Activated CD8-positive, alpha-beta T cell treated with anti-CD3 and anti-CD28 coated beads for 36 hours (primary cell): ENCODE measurements at places on chromosomes 16 and 17.
A peak's percentile ranks its signal among the peaks of the same experiment; 100 is the strongest.

DNA sequence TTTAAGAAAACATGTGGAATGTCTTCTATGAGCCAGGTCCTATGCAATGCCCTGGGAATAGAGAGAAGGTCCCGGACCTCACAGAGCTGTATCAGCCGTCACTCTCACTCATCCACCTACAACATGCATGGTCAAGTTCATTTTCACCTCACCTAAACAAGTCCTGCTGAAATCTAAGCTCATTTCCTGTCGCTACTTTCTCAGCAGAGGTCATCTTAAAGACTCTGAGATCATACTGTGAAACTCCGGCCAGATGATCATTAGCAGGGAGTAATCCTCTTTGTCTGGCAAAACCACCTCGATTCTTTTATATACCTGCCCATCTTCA, 66.2 kb upstream of the LYRM9 start:
- DNase-seq = no peak

DNA sequence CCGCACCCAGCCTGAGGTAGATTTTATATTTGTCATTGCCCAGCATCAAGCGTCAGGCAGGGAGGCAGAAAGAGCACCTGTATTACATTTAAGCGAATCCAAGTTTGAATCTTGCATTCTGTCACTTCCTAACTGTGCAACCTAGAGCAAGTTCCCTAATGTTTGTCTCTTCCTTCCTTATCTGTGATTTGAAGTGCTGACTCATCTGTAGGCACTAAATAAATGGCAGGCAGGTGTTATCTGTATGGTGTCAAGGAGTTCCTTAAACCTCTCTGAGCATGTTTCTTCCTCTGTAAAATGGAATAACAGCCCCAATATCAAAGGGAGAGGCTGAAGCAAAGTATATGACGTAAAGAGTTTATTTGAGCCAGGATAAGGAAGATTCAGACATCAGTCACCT, 24.3 kb downstream of the GP2 start:
- no peak for DNase-seq

DNA sequence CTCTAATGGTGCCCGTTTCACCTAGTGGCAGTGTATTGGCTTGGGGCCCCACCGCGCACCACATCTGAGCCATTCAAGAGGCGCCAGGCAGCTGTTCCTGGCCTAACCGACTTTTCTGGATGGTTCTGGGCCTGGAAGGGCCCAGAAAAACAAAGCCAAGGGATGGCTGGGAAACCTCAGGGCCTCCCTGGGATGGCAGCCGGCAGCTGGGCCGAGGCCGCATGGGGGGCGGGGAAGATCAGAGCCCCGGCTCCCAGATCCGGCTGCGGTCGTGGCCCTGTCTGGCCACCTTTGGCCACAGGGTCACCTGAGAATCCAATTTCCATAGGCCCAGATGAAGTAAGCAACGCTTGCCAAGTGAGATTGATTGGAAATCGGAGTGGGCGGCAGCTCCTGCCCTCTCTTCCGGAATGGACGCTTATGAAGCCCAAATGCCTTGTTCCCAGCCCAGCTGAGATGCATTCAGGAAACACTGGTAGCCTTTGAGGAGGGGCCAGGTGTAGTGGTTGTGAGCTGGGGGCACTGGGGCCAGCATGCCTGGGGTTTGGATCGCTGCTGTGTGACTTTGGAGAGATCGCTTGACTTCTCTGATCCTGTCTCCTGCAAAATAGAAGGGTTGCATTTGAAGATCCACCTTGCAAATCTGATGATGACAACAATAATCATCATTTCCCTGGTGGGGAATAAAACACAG, 163.8 kb upstream of the GSE1 start:
- no peak for DNase-seq

DNA sequence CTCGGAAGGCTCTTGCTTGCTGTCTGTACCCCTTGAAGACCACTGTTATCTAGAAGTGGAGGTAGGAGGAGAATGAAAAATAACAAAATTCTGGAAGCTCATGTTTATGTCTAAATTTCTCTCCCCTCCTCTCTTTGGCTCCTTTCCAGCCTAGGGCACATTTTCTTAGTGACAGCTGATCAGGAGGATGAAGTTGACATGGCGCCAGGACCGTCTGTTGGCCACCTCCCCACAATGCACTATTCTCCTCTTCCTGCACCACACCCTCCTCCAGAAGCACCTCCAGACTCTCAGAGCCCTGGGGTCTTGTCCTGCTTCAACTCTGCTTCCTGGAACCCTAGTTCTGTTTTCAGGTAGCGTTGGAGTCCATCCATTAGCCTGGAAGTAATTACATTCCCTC, 25.5 kb upstream of the SSTR2 start:
- DNase-seq = no peak

- DNase-seq = no peak
Measured at GRCh38 chr16:20260215-20261009, 66.9 kb downstream of the GP2 start.

DNA sequence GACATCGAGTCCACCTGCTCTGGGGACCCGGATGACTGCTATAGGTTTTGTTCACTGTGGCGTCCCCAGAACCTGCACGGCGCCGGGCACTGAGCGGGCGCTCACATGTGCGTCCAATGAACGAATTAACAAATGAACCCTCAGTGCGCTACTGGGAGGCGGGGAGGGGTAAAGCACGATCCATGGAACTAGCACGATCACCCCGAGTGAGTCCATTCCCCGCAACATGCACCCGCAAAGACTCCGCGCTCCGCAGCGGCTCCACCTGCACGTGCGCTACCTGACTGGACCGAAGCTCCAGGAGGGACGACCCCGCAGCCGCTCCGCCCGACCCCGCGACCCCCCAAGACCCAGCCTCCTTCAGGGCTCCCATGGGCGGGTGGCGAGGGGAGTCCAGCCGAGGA, 491 bp downstream of the TRAP1 start:
- DNase-seq = peak; percentile 62

GRCh38 chr17:56838687-56839086, 4.7 kb downstream of the DGKE start:
- no peak for DNase-seq

DNA sequence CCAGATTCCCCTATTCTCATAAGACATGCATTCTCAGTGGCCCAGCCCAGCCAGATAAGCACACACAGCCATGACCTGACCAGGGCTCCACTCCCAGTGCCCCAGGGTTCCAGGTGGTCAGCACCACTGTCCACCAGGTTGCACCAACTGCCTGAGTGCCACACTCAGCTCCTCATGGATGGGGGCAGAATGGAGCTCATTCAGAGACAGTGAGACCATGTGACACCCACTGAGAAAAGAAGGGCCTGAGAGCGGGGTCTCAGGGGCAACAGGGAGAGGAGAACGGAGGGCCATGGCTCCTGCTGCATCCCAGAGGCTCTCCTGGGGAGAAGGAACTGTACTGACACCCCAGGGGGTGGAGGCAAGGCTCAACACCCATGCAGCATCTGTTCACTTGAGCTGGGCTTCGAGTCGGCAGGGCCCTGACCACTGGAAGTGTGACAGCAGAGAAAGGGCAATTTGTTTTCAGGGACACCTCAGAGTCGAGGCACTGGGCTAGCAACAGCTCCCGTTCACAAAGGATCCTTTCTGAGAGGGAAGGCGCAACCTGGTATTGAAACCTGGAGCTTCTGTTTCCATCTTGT, 18.7 kb upstream of the SLC38A8 start:
- no peak for DNase-seq

GRCh38 chr17:48915459-48916282, 7.5 kb downstream of the UBE2Z start:
- peak; percentile 79 for DNase-seq

- DNase-seq = no peak
Measured at GRCh38 chr16:73183611-73184092, 135.7 kb upstream of the ZFHX3 start.

- DNase-seq = peak; percentile 20
Measured at GRCh38 chr17:82734987-82735866, at the start of gene FN3K. Gene FN3K, plus strand, starts transcription at chr17:82735615. Its CDS starts 22 bp downstream, at chr17:82735637.

GRCh38 chr17:35002876-35003551, 22.7 kb downstream of the LIG3 start:
- DNase-seq = no peak

- no peak for DNase-seq
Measured at GRCh38 chr17:13197586-13197985, 179.8 kb upstream of the ELAC2 start.

GRCh38 chr16:77967054-77967904, 55.1 kb upstream of the CLEC3A start:
- no peak for DNase-seq

GRCh38 chr16:16176328-16176727, 47.0 kb downstream of the ABCC6 start:
- DNase-seq = no peak

GRCh38 chr17:9221922-9222180, 200.5 kb downstream of the NTN1 start:
- DNase-seq = no peak

- DNase-seq = no peak
Measured at GRCh38 chr17:35665662-35666061, 65.8 kb upstream of the RASL10B start.

DNA sequence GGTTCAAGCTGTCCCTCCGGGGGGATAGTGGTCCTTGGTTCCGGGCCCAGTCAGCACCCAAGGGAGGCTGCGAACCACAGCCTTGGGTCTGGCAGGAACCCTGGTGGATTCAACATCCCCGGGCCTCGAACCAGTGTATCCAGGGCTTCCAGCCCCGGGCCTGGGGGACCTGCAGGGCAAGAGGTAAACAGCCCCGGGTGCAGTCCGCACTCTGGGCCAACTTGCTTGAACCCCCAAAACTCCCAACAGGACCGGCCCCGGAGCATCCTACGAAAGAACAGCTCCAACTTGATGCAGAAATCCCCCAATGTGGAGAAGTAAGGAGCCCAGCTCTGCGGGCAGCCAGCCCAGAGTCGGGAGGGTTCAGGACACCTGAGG, 1.5 kb upstream of the NEURL4 start:
- DNase-seq = no peak

GRCh38 chr17:52209507-52209906, 51.0 kb upstream of the CA10 start:
- no peak for DNase-seq

DNA sequence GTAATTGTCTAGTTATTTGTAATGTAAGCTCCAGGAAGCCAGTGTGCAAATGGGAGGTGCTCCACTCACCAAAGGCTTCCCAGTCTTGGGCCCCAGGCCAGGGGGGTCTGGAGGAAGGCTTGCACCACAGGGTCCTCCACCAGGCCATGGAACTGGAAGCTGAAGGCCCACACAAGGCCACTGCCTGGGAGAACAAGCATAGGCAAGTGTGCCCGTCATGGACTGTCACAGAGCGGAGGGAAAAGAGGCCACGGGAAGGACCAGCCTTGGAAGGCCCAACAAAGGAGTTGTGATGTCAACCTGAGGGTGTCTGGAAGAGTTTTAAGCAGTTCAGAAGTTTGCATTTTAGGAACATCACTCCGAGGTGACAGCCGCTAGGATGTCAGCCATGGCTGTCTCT, 3.0 kb upstream of the SRRM2 start:
- DNase-seq = no peak

DNA sequence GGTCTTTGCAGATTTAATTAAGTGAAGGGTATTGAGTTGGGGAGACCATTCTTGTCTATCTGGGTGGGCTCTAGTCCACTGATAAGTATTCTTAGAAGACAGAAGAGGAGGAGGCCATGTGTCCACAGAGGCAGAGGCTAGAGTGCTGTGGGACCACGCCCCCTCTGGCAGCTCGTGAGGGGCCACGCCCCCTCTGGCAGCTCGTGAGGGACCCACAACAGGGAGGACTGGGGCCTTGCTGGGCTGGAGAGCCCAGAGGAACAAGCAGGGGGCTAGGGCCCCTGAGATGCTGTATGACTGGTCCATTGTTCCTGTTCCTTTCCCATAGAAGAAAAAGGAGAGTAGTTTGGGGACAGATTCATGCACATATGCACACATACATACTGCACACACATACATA, 106.8 kb downstream of the METRNL start:
- DNase-seq = no peak

DNA sequence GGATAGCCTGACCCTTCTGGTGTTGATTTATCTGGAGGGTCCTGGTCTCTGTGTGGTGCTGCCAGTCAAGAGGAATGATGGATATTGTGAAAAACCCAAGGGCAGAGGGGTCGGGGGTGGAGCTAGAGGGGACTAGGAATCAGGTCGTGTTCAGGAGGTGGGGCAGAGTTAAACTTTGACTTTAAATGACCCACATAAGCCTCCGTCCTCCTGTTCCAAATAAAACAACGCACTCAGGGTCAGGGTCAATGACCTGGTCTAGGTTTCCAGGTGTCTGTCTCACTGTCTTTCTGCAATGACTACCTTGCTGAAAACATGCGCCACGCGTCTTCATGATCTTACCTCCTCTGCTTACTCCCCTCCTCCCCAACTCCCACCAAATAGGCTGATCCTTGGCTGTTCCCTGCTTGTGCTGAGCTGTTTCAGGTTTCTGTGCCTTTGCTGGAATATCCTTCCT, 14.7 kb downstream of the AOC3 start:
- DNase-seq = no peak

DNA sequence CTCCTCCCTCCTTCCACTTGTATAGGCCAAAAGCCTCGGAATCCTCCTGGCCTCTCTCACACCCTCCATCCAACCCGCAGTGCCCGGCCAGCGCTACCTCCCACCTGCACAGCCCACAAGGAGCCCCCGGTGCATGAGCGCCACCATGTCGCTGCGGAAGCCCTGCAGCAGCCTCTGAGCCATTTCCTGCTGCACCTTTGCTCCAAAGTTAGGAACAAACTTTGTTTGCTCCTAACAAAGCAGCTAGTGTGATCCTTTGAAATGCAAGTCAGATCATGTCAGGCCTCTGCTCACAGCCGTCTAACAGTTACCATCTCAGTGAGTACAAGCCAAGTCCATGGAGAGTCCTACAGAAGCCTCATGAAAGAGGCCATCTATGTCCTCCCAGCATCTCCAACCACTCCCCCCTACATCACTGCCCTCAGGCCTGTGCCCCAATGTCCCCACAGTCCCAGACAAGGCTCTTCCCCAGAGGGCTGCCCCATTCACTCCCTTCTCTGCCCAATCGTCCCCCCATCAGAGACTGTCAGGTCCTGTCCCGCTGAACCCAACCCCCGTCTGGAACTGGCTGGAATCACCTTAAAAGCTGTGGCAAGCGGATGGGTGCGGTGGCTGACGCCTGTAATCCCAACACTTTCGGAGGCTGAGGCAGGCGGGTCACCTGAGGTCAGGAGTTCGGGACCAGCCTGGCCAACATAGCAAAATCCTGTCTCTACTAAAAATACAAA, 7.5 kb downstream of the DCAKD start:
- no peak for DNase-seq

- DNase-seq = no peak
Measured at GRCh38 chr16:55273959-55274358, 50.0 kb upstream of the IRX6 start.

- no peak for DNase-seq
Measured at GRCh38 chr16:50425044-50425443, 56.3 kb upstream of the BRD7 start.
